Right ventricle myocardium inferior (tissue), 1 donor: ENCODE measurements at places on chromosomes 4 and X.

- no peak for DNase-seq
These were observed 931.1 kb upstream of the TENM3 start for GRCh38 chr4:181312066-181312465.

DNA sequence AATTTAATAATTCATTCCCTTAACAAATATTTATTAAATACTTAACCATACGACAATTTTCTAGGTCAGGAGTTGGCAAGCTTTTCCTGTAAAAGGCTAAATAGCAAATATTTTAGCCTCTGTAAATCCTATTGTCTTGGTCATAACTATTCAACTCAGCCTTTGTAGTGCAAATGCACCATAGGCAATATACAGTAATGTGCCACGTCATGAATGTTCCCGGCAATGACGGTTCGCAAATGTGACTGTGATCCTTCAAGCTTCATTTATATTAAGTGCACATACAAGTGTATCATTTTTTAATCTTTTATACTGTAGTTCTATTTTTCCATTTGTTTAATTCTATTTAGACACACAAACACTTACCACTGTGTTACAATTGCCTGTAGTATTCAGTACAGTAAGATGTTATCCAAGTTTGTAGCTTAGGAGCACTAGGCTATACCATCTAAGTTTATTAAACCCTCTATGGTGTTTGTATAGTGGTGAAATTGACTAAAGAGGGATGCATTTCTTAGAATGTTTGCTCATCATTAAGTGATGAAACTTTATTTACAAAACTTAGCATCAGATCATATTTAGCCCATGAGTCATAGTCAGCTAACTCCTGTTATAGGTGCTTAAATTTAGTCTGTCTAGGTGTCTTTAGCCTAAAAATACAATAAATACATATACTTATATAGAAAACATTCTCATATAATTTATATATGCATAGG is 553.6 kb downstream of the STPG2 start:
- DNase-seq: no peak

DNA sequence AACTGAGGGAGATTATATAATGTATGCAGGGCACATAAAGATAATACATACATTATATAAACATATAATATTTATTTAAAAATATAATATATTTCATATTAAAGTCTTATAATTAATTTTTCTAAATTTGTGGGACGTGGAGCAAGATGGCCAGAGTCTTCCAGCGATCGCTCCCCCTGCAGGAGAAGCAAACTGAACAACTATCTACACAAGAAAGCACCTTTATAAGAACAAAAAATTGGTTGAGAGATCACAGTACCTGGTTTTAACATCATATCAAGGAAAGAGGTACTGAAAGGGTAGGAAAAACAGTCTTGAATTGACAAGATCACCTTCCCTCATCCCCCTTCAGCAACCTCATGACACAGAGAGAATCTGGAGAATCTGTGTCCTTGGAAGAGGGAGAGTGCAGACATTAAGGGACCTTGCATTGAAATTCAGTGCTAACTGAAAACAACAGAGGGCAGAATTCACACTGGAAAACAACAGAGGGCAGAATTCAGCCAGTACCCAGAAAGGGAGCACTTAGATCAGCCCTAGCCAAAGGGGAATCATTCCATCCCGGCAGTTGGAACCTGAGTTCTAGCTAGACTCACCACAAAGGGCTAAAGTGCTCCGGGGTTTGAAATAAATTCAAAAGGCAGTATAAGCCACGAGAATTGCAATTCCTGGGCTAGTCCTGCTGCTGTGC is 262.5 kb upstream of the NDST3 start:
- no peak for DNase-seq

GRCh38 chr4:154622598-154622997 is 10.1 kb upstream of the FGG start:
- no peak for DNase-seq

GRCh38 chrX:20857746-20858145 is 516.5 kb upstream of the CNKSR2 start:
- DNase-seq: no peak

- DNase-seq: no peak
These were observed 100.1 kb downstream of the EIF4E start for GRCh38 chr4:98828801-98829200.

DNA sequence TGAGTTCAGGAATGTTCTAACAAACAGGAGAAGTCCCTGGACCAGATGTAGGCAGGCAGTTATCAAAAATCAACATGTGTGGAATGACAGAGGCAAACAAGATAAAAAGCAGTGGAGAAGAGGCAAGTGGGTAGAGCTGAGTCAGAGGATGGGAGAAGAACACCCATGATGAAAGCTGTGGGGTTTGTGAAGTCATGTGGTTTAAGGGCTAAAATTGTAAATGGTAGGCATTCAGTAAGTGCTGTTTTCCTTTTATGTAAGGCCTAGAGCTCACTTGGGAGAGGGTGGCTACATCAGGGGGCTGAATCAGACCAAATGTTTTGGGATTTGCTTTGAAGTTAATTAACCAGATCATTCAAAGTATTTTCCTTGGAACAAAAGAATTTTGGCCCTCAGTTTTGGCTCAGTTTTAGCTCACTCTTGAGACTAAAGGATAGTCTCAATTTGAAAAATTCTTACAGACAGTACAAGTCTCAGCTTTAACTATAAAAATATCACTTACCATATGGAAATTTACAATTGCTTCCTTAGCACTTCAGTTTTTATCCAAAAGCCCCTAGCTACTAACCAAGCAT is 114.5 kb upstream of the PCDH7 start:
- no peak for DNase-seq

DNA sequence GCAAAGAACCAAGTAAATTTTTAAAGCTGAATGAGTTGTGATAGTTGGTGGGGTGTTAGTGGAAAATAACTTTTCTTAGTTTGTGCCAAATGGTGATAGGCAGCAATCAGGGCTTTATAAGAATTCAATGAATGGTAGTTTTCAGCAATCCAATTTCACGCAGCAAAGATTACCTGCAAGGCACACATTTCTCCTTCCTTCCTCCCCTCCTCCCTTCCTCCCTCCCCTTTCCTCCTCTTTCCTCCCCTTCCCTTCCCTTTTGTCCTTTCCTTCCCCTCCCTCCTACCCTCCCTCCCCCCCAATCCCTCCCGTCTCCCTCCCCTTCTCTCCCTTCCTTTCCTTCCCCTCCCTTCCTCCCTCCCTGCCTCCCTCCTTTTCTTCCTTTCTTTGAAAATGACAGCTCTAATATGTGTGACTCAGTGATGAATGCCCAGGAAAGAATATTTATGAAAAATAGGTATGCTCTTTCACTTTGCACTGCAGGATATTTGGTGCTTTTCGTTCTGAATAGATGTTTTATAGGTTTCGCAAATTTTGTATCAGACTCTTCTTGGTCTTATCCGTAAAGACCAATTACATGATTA is 168.1 kb downstream of the BMPR1B start:
- DNase-seq: no peak

- no peak for DNase-seq
These were observed 14.2 kb downstream of the EFNB1 start for GRCh38 chrX:68842781-68843581.

GRCh38 chr4:110414561-110414920 is 61.4 kb upstream of the ENPEP start:
- DNase-seq: no peak

- DNase-seq: no peak
These were observed 56.9 kb upstream of the GPRIN3 start for GRCh38 chr4:89364541-89364940.

- DNase-seq: no peak
These were observed 26.6 kb upstream of the ZXDB start for GRCh38 chrX:57565198-57565597.

DNA sequence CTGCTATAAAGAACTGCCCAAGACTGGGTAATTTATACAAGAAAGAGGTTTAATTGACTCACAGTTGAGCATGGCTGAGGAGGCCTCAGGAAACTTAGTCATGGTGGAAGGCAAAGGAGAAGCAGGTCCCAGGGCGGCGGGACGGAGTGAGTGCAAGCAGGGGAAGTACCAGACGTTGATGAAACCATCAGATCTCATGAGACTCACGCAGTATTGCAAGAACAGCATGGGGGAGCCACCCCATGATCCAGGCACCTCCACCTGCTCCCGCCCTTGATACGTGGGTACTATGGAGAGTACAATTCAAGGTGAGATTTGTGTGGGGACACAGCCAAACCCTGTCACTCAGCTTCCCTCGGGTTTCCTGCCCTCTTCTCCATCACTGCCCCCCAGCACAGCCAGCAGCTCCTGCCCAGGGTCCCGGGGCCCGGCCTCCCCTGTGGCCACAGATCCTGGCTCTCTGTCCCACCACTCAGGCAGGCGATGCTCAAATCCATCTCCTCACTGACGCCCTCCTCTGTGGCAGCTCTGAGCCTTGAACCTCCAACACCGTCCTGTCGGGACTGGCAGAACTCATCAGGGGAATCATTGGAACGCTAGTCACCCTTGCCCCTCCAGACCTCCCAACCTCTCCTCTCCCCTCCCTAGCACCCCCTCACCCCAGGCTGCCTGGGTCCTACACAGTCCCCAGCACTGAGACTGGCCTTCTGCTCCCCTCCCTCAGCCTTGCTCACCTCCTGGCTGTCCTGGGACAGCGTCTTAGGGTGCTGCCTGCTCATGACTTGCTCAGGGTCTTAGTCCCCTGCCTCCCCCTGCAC is 37.6 kb downstream of the FGFRL1 start:
- peak; percentile 46 for DNase-seq

GRCh38 chr4:123339507-123340380 is 56.9 kb upstream of the SPRY1 start:
- DNase-seq: no peak

- DNase-seq: no peak
These were observed 1020.5 kb upstream of the AGA start for GRCh38 chr4:178462710-178463109.

- DNase-seq: no peak
These were observed 72.9 kb upstream of the STIM2 start for GRCh38 chr4:26787461-26788340.

GRCh38 chr4:88533937-88534750 is 10.6 kb upstream of the PYURF start:
- DNase-seq: no peak

- DNase-seq: no peak
These were observed 33.7 kb upstream of the ADAMTS3 start for GRCh38 chr4:72602396-72603376.

- DNase-seq: no peak
These were observed 170.3 kb downstream of the RAB28 start for GRCh38 chr4:13313856-13314255.
